Hematopoietic multipotent progenitor cell treated with erythropoietin and hydrocortisone succinate and interleukin-3 and kit ligand, for 15 days (in vitro differentiated cells): ENCODE measurements at places on chromosomes 6 and 20.

- no peak for DNase-seq
These were observed 98.4 kb downstream of the MRPL14 start for GRCh38 chr6:44028789-44029310.

GRCh38 chr6:119340796-119341487, 8.6 kb downstream of the MAN1A1 start:
- no peak for DNase-seq

- DNase-seq = no peak
These were observed 1.7 kb downstream of the LINC00237 start for GRCh38 chr20:21104466-21104761.

DNA sequence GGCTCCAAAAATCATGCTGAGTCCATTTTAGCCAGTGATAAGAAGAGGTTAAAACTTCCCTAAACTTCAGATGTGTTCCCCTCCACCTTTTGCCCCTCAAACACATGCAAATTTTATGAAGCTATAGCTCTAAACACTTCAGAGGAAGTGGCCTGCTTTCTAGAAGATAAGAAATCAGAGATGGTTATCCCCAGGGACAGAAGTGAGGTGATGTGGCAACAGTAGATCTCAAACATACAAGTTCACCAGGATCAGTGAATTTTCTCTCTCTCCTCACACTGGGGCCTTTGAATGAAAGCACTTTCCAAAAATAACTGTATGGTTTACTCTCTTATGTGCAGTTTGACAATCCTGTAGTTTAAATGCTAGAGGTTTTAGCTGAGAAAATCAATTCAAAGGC, 332.0 kb downstream of the BTBD9 start:
- DNase-seq = no peak

DNA sequence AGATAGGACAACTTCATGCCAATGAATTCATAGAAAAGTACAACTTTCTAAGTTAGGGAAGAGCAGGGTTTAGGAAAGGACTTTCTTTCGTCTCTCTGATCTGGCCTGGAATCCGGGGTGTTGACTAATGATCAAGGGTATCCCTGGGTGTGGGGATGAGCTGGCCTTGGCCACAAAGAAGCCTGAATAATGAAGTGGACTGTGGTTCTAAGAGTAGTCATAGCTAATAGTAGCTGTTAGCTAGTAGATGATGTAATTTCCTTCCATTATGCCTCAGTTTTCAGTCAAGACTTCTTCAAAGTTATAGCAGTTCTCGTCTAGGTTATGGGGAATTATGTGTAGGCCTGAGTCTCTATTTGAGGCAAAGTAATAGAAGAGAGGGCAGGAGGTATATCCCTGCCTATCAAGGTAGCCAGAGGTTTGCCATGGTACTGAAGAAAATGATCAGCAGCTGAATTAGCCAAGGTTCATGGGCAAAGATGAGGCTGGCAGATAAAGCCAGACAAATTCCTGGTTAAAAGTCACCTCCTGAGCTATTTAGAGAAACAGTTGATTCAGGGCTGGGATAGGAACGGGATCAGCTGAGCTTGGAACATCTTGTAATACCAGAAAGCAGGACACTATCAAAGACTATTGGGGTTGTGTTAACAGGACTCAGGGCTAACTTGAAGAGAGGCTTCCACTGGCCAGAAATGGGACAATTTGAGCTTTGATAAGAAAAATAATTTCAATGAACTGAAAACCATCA, 18.7 kb upstream of the TRPC4AP start:
- DNase-seq = no peak

GRCh38 chr20:36825385-36826104, 50.4 kb upstream of the TLDC2 start:
- DNase-seq = no peak
